ENCODE measurements at places on chromosomes 2 and 18. TPM values are rescaled to one million over a fixed set of nuclear protein-coding genes. Genes with fewer than 3 reads are reported as not detected.

DNA sequence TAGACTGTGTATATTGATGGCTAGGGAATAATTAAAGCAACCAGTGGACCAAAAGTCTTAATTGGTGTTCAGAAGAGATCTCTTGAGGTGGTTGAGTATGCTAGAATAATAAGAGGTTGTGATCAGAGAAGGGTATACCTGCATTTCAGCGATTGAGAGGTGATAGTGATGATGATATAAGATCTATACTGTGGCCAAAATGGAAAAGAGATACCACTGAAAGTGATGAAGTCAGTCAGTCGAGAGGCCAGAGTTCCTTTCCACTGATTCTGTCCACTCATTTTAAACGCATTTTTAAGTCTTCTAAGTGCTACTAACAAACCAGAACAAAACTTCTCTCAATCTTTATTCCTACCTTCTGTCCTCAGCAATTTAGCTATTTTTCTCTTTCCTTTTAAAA lies 32.9 kb downstream of the ACTR3 start:
- no peak for DNase-seq

DNA sequence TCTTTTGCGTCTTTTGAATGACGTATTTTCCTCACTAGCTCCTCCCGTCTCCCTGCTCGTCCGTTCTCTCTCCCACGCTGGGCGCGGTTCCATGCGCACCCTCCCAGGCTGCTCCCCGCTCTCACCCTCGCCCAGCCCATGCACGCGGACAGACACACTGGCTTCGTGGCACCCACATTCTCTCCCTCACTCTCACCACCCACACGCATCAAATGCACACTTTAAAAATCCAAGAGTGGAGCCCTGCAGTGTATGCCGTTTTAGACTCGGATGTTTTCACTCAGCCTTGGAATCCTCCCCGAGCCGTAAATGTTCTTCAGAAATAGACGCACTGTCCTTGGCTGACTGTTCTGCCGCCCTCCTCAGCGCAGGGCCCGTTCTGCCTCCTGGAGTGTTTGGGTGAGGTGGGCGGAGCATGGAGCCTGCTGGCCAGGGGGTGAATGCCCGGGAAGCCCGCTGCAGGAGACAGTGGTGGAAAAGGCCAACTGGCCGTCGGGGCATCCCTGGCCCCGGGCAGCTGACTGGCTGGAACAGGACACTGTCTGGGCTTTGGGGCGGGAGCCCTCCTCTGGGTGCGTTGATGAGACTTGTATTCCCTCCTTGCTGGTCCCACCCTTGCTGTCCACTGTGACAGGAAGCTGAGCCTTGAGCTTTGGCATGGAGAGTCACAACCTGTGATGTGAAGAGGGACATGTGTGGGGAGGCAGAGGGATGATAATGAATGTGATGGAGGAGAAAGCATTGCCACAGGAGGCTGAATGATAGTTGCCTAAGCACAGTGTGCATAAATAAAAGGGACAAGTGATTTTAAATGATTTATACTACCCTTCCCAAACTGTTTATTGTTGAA lies 35.4 kb upstream of the LYPD6B start:
- DNase-seq = no peak

KCNF1 gene
- 5.6 TPM for total RNA-seq

- no peak for DNase-seq
These were observed 427.7 kb downstream of the NBAS start for GRCh38 chr2:15133461-15133860.

Measured in cerebellum (tissue), 4 donors.